Karpas-422 (cell line): ENCODE measurements at places on chromosomes 7 and 10. TPM values are rescaled to one million over a fixed set of nuclear protein-coding genes. Genes with fewer than 3 reads are reported as not detected.

Gene STN1
- 35.0 and 38.6 TPM in 2 replicates for total RNA-seq

GRCh38 chr10:119348516-119349240, 141.3 kb downstream of the GRK5 start:
- no peaks in the 10 kb centered on the region; the same call in 1 of the 2 replicates for H3K36me3 ChIP-seq
- H3K27ac ChIP-seq = no peak overlapping the region
- DNase-seq = no peak
- H3K4me1 ChIP-seq = no peaks in the 10 kb centered on the region
- no peaks in the 10 kb centered on the region for H3K27me3 ChIP-seq
- H3K4me3 ChIP-seq = no peak overlapping the region

DNA sequence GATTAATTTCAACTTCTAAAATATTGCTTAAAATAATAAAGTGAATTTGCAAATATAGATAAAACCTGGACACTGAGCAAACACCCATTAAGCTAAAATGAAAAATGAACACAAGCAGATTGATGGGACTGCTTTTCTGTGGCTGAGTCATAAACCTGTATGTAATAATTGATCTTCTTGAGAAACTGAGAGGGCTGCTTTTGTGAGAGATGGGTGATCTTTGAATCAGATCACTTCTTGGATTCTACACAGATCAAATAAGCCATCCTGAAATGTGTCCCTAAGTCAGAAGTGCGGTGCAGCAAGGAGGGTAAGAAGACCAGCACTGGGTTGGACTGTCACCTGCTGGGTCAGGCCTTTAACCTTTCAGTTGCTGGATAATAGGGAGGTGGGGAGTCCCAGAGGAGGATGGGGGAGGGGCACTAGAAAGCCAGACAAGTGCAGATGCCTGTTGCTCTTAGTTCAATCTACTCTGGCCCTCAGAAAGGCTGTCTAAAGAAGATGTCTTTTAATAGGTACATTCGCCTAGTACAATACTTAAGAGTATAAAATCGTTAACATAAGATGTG, 178.2 kb upstream of the NAMPT start:
- no peaks in the 10 kb centered on the region for H3K36me3 ChIP-seq
- H3K4me3 ChIP-seq = no peak overlapping the region
- H3K27ac ChIP-seq = no peak overlapping the region
- no peaks in the 10 kb centered on the region for H3K27me3 ChIP-seq

GRCh38 chr10:93821051-93821772, 63.5 kb downstream of the LGI1 start:
- no peaks in the 10 kb centered on the region for H3K36me3 ChIP-seq
- H3K27me3 ChIP-seq = no peaks in the 10 kb centered on the region
- DNase-seq = no peak
- H3K27ac ChIP-seq = no peak overlapping the region
- H3K4me3 ChIP-seq = no peak overlapping the region
- no peaks in the 10 kb centered on the region for H3K4me1 ChIP-seq

DNA sequence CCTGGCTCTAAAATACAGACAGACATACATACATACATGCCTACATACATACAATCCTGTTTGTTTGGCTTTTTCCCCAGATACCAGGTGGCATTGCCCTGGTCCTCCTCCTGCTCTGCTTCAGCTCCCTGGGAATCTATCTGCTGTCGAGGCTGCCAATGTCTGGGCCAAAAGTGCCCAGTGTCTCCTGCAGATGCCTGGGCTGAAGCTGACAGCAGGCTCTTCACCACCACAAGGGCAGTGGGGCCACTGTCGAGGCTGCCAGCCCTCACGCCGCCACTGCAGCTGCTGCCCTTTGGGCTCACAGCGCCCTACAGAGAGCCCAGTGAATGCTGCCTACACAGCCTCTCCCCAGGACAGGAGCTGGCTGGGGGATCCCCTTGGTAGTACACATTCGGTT, 18.0 kb upstream of the STN1 start:
- H3K4me3 ChIP-seq = no peak overlapping the region
- peaks cover 12% of the 10 kb centered on the region for H3K4me1 ChIP-seq
- DNase-seq = no peak
- H3K36me3 ChIP-seq = no peaks in the 10 kb centered on the region
- no peaks in the 10 kb centered on the region for H3K27me3 ChIP-seq

- no peaks in the 10 kb centered on the region for H3K4me1 ChIP-seq
- H3K27me3 ChIP-seq = no peaks in the 10 kb centered on the region
- H3K36me3 ChIP-seq = no peaks in the 10 kb centered on the region
- H3K4me3 ChIP-seq = no peak overlapping the region
- H3K27ac ChIP-seq = no peak overlapping the region
Measured at GRCh38 chr7:48251766-48252165, 80.5 kb downstream of the ABCA13 start.

Gene OR2A7
- not detected in 2 replicates for total RNA-seq

- H3K4me1 ChIP-seq = no peaks in the 10 kb centered on the region
- no peak for DNase-seq
- H3K27me3 ChIP-seq = no peaks in the 10 kb centered on the region
Measured at GRCh38 chr7:4931943-4932342, 27.0 kb downstream of the MMD2 start.

- no peaks in the 10 kb centered on the region for H3K36me3 ChIP-seq
- no peak for DNase-seq
- no peak overlapping the region for H3K4me3 ChIP-seq
- no peak overlapping the region for H3K27ac ChIP-seq
- no peaks in the 10 kb centered on the region for H3K27me3 ChIP-seq
- no peaks in the 10 kb centered on the region for H3K4me1 ChIP-seq
Measured at GRCh38 chr10:127937069-127937468, 30.2 kb downstream of the PTPRE start.

DNA sequence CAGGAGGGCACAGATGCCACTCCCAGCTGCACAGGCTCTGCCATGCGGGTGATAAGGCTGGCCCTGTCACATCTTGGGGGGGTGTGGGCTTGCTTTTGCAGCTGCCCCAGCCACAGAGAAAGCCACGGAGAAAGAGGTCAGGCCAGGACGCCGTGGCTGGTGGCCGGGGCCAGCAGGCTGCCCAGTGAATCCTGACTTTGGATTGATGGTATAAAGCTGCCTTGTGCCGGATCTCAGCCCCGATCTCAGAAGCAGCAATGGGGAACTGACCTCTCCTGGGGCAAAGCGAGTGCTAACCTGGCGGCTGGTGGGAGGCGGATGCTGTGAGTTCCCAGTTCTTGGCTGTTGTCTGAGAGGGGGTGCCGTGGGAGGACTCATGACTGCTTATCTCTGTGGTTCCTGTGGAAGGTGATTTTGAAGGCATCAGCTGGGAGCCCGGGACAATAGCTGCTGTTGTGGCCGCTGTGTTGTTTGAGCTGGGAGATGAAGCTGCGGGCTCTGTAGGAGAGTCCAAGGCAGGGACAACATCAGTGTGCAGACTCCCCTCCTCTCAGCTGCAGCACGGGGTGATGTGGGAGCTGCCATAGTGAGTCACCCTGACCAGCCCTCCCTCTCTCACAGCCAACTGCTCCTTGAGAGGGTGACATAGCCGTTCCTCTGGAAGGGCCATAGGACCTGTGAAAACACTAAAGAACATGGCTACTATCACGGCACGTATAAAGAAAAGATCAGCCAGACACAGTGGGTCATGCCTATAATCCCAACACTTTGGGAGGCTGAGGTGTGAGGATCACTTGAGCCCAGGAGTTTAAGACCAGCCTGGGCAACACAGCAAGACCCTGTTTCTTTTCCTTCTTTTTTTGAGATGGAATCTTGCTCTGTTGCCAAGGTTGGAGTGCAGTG, 17.0 kb downstream of the IL15RA start:
- no peak overlapping the region for H3K27ac ChIP-seq
- H3K4me3 ChIP-seq = no peak overlapping the region
- no peaks in the 10 kb centered on the region for H3K27me3 ChIP-seq
- H3K4me1 ChIP-seq = no peaks in the 10 kb centered on the region

GRCh38 chr10:124474514-124475070, 13.0 kb downstream of the LHPP start:
- DNase-seq = no peak
- no peaks in the 10 kb centered on the region for H3K27me3 ChIP-seq
- H3K4me1 ChIP-seq = peaks cover 8% of the 10 kb centered on the region
- H3K36me3 ChIP-seq = no peaks in the 10 kb centered on the region
- H3K4me3 ChIP-seq = no peak overlapping the region
- H3K27ac ChIP-seq = no peak overlapping the region

GRCh38 chr10:4661511-4662255, 164.3 kb upstream of the AKR1E2 start:
- H3K4me1 ChIP-seq = peaks cover 20% of the 10 kb centered on the region
- no peaks in the 10 kb centered on the region for H3K27me3 ChIP-seq
- DNase-seq = no peak
- no peaks in the 10 kb centered on the region for H3K36me3 ChIP-seq
- H3K27ac ChIP-seq = no peak overlapping the region

Gene TMEM213
- total RNA-seq = not detected in 2 replicates

GRCh38 chr7:12436896-12437535, 33.4 kb upstream of the VWDE start:
- no peaks in the 10 kb centered on the region for H3K27me3 ChIP-seq
- no peak overlapping the region for H3K4me3 ChIP-seq
- peak; percentile 72 for DNase-seq
- no peaks in the 10 kb centered on the region for H3K36me3 ChIP-seq
- H3K27ac ChIP-seq = no peak overlapping the region

Gene CALML3
- total RNA-seq = not detected in 2 replicates

Gene CTAGE15
- total RNA-seq = not detected in 2 replicates

GRCh38 chr10:21523557-21524008, 1.9 kb downstream of the SKIDA1 start:
- no peak for DNase-seq
- H3K36me3 ChIP-seq = no peaks in the 10 kb centered on the region
- H3K27me3 ChIP-seq = no peaks in the 10 kb centered on the region
- H3K4me1 ChIP-seq = peaks cover 52% of the 10 kb centered on the region
- H3K27ac ChIP-seq = no peak overlapping the region

GRCh38 chr10:101617102-101617823, 29.1 kb downstream of the DPCD start:
- H3K4me3 ChIP-seq = no peak overlapping the region
- H3K27ac ChIP-seq = peak overlapping the region; percentile 68
- H3K27me3 ChIP-seq = no peaks in the 10 kb centered on the region
- H3K4me1 ChIP-seq = peaks cover 31% of the 10 kb centered on the region
- H3K36me3 ChIP-seq = no peaks in the 10 kb centered on the region
- DNase-seq = peak; percentile 63

GRCh38 chr10:118543714-118544400, 51.6 kb downstream of the PRLHR start:
- H3K4me1 ChIP-seq = no peaks in the 10 kb centered on the region
- no peaks in the 10 kb centered on the region for H3K36me3 ChIP-seq
- no peaks in the 10 kb centered on the region for H3K27me3 ChIP-seq
- no peak overlapping the region for H3K4me3 ChIP-seq
- H3K27ac ChIP-seq = no peak overlapping the region

Gene TUBB8
- not detected in 2 replicates for total RNA-seq

DNA sequence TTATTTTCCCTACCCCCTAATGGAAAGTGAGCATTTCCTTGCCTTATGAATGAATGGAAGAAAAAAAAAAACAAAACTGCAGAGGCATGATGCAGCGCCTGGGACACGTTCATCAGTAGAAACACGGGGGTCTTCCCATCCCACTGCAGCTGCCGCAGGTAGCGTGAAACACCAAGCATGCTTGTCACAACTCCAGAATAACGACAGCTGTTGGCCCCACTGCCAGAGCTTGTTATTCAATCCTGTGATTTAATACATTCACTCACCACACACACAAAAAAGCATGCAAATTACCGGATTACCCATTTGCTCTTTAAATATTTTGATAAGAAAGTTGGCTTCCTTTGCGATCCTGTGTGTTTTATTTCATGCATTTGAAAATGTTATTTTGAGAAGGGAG, 48.4 kb upstream of the GNA12 start:
- H3K27me3 ChIP-seq = no peaks in the 10 kb centered on the region
- no peaks in the 10 kb centered on the region for H3K36me3 ChIP-seq
- H3K4me3 ChIP-seq = no peak overlapping the region
- DNase-seq = no peak
- no peak overlapping the region for H3K27ac ChIP-seq

Gene RUFY2
- total RNA-seq = 10.0 and 30.6 TPM in 2 replicates

DNA sequence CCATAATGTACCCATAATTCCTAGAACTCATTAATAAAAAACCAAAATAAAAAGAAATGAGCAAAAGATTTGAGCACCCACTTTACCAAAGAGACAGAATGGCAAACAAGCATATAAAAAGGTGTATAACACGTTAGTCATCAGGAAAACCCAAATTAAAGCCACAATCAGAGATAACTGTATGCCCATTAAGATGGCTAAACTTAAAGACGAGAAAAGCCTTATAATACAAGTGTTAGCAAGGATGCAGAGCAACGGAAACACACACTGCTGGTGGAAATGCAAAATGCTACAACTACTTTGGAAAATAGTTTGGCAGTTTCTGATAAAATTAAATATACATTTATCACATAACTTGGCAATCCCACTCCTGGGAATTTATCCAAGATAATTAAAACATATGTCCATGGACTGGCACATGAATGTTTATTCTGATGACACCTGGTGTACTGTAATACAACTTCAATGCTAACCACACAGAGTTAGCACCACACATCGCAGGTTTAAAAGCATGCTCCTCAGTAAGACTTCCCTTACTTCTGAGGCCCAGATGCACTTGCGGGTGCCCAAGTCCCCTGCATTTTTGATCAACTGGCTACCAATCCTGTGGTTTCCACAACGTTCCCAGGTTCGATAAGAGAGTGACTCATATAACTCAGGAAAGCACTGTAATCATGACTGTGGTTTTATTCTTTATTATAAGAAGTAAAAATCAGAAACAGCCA, 158.6 kb downstream of the SNX13 start:
- no peaks in the 10 kb centered on the region for H3K4me1 ChIP-seq
- H3K4me3 ChIP-seq = no peak overlapping the region
- H3K27ac ChIP-seq = no peak overlapping the region

Gene C10orf67
- not detected in 2 replicates for total RNA-seq

Gene LBX1
- total RNA-seq = not detected in 2 replicates

- no peak overlapping the region for H3K27ac ChIP-seq
- no peak overlapping the region for H3K4me3 ChIP-seq
- no peaks in the 10 kb centered on the region for H3K27me3 ChIP-seq
- H3K36me3 ChIP-seq = no peaks in the 10 kb centered on the region
- DNase-seq = peak; percentile 53
Measured at GRCh38 chr10:111323389-111323966, 246.6 kb downstream of the ADRA2A start.

- H3K27me3 ChIP-seq = no peaks in the 10 kb centered on the region
- H3K27ac ChIP-seq = no peak overlapping the region
- H3K4me3 ChIP-seq = no peak overlapping the region
- no peaks in the 10 kb centered on the region for H3K36me3 ChIP-seq
Measured at GRCh38 chr7:142412551-142413193, 154.8 kb upstream of the PRSS58 start.

Gene SAMD9
- total RNA-seq = 16.9 and 28.8 TPM in 2 replicates

GRCh38 chr7:93367254-93367653, 135.1 kb downstream of the VPS50 start:
- no peaks in the 10 kb centered on the region for H3K27me3 ChIP-seq
- DNase-seq = no peak
- no peak overlapping the region for H3K27ac ChIP-seq
